Omental fat pad (tissue), 4 donors: ENCODE measurements at places on chromosomes 7 and 10.

GRCh38 chr7:44764081-44764480 lies 15.4 kb downstream of the ZMIZ2 start:
- no peak for DNase-seq

GRCh38 chr10:1735562-1735961 lies 1.8 kb downstream of the ADARB2 start:
- no peak for DNase-seq

- no peak for DNase-seq
These were observed 86.4 kb upstream of the KIF5B start for GRCh38 chr10:32142646-32143045.

- no peak for DNase-seq
These were observed 1.7 kb upstream of the TNKS2 start for GRCh38 chr10:91796331-91797047.

- DNase-seq, result no peak
These were observed 208.5 kb downstream of the COBL start for GRCh38 chr7:51108134-51108533.

DNA sequence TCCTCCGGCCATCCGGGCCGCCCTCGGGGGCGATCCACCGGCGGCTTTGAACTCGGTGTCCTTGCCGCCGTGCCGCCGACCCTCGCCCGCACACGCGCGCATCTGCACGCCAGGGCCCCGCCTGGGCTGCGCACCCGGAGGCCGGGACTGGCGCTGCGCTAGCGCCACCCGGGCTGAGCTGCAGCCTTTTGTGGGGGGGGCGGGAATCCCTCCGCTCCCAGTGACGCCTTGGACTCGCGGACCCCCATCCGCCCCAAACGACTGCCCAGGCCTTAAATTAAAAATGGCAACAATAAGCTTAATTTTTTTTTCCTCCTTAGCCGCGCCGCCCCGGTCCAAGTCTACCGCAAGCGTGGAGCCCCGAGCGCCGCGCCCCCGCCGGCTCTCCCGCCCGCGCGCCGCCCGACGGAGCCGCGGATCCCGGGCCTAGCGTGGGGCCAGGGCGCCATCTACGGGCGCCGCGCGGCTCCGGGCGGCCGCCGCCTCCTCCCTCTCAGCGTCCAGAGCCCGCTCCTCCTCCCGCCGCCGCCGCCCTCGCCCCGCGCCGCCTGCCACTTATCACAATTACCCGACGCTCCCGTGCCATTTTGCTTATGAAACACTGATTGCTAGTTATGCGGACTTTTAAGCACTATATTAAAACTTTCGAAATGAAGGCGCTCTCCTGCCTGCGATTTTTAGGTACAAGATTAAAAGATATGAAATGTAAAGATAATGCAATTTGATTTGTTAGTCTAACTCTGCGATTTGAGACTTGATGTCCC lies 7.5 kb upstream of the EBF3 start:
- DNase-seq, result no peak

GRCh38 chr10:58585435-58585834 lies 72.8 kb downstream of the BICC1 start:
- DNase-seq, result no peak

- DNase-seq, result no peak
These were observed 107.8 kb downstream of the ADARB2 start for GRCh38 chr10:1629326-1630198.
